ENCODE measurements at places on chromosomes 7 and 10. TPM values are rescaled to one million over a fixed set of nuclear protein-coding genes. Genes with fewer than 3 reads are reported as not detected.

DNA sequence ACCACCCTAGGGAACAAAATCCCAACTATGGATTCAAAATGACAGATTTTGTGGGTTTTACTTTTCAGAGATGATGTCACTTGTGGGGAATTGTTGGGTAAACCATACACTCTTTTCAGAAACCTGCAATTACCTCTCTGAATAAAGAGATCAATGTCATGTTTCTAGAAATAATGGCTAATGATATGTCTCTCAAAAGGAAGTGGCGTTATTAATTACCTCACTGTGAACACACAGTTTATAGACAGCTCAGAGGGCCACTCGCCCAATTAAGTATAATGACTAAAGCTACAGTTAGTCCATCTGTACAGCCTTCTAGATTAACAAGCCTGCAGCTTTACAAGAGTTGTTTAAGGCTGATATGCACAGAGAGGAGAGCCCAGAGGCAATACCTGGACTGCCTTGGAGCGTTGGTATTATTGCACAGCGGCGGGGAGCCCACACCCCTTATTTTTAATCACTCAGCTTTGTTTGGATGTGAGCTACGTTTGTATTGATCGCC lies 79.5 kb downstream of the RAB11FIP2 start:
- H3K4me3 ChIP-seq: no peak overlapping the region
- H3K27me3 ChIP-seq: no peaks in the 10 kb centered on the region
- no peak overlapping the region for H3K27ac ChIP-seq
- H3K36me3 ChIP-seq: no peaks in the 10 kb centered on the region
- peaks cover 15% of the 10 kb centered on the region for H3K4me1 ChIP-seq

GRCh38 chr7:112400141-112400540 lies 50.1 kb upstream of the IFRD1 start:
- H3K4me3 ChIP-seq: no peak overlapping the region
- no peaks in the 10 kb centered on the region for H3K4me1 ChIP-seq
- no peak for DNase-seq
- H3K27ac ChIP-seq: no peak overlapping the region

DNA sequence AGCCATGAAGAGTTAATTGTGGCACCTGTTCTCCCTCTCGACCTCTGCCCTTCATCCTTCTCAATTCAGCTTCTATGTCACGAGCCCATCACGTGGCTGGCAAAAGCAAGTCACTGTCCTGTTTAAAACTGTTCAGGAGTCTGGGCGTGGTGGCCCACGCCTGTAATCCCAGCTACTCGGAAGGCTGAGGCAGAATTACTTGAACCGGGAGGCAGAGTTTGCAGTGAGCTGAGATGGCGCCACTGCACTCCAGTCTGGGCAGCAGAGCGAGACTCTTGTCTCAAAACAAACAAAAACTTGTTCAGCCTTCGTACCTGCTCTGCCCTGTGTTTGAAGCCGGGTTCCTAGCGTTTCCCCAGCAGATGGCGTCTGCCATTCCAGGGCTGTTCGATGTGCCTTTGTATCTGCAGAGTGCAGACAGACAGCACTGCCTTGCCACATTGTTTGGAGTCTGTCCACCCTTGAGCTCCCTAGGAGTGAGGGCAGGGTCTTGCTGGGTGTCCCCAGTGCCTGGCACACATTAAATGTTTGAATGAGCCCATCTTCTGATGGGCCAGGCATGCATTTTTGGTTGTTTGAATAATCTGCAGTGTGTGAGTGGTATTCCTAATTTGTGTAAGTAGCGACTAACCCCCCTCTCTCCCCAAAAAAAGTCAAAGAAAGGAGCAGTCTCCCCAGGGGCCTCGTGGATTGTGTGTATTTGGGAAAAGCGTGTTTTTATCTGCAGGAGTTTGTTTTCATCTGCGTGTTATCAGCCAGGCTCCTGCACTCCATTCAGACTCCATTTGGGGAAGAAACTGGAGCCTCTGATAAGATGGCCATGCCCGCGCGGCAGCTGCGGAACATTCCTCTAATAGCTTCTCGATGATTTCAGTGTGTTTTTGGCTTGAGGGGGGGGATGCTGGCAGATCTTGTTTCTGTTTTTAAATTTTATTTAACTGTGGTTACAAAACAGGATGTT lies 61.2 kb downstream of the DNAJB6 start:
- H3K27ac ChIP-seq: no peak overlapping the region
- peak; percentile 71 for DNase-seq
- peaks cover 3% of the 10 kb centered on the region for H3K4me1 ChIP-seq
- peaks cover 3% of the 10 kb centered on the region for H3K36me3 ChIP-seq
- no peak overlapping the region for H3K4me3 ChIP-seq

DNA sequence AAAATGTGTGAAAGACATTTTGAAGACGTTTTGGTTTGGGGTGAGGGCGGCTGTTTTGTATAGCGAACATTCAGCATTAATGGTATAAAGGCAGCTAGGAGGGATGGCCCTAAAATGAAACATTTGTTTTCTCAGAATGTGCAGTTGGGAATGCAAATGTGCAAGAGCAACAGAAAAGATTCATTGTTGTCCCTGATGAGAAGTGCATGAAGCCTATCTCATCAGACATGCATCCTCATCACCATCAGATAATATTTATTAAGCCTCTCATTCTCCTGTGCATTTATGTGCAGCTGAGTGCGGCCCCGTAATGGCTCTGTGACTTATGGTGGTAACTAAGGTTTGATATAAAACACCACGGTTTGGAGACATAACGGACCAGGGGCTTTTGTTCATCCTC lies 199.5 kb downstream of the GFRA1 start:
- peaks cover 17% of the 10 kb centered on the region for H3K4me1 ChIP-seq
- H3K27me3 ChIP-seq: no peaks in the 10 kb centered on the region
- no peaks in the 10 kb centered on the region for H3K36me3 ChIP-seq
- no peak overlapping the region for H3K27ac ChIP-seq
- no peak overlapping the region for H3K4me3 ChIP-seq
- DNase-seq: no peak

DNA sequence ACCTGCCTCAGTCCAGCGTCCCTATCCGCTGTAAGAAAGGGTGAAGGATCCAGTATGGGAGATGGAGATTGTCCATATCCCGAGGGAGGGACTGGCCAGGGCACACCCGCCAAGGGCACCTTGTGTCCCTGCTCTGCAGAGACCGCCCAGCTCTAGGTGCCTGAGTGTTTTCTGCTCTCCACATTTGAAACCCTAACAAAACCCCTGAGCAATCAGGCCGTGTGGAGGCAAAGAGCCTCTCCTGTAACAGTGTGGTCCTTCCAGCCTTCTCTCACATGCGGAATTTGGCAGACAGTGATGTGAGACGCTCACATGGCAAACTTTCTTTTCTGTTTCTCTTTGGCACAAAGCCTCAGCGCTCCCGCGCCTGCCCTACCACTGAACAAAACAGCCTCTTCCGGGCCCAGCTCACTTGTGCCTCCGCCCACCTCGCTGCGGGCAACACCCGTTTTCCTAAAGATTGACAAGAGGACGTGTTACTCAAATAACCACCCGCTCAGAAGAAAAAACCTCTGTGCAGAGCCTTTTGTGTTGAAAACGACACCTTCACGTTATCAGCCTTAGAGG lies 514.8 kb downstream of the DNAJB6 start:
- H3K36me3 ChIP-seq: no peaks in the 10 kb centered on the region
- H3K27ac ChIP-seq: peak overlapping the region; percentile 62
- peaks cover 30% of the 10 kb centered on the region for H3K4me1 ChIP-seq
- DNase-seq: peak; percentile 86

GRCh38 chr10:89207801-89208551 lies 859 bp upstream of the CH25H start:
- peaks cover 83% of the 10 kb centered on the region for H3K27me3 ChIP-seq
- peak; percentile 65 for DNase-seq

DNA sequence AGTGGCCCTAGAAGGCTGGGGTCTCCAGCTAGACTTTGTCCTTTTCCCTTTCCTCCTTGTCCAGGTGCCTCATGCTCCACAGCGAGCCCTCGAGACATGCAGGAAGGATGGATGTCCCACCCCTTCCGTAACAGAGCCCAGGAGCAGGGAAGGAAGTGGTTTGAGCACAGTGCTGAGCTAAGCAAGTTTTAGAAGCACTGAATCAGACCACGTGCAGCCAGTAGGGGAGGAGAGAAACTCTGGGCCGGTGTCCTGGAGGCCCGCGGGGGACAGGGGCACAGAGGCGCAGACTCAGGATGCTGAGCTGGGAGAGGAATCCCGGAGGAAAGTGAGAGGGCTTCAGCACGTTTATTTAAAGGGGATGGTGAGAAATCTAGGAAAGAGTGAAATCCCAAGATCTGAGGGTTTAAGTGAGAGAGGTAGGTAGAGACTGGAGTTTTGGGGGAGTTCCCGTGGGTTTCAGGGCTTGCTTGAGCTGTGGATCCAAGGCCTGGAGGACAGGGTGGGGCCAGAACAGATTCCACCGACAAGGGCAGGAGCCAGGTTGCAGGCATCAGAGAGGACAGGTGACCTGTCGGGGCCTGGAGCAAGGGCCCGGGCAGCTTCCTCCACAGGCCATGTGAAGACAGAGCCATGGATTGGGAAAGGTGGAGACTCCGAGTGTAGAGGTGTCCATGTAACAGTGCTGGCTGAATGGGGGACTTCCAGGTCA lies 4.4 kb upstream of the IRF5 start:
- no peak for DNase-seq
- no peaks in the 10 kb centered on the region for H3K36me3 ChIP-seq
- H3K4me3 ChIP-seq: no peak overlapping the region
- H3K27ac ChIP-seq: no peak overlapping the region
- H3K4me1 ChIP-seq: no peaks in the 10 kb centered on the region

Gene SPAG6
- 2.3 TPM for total RNA-seq

DNA sequence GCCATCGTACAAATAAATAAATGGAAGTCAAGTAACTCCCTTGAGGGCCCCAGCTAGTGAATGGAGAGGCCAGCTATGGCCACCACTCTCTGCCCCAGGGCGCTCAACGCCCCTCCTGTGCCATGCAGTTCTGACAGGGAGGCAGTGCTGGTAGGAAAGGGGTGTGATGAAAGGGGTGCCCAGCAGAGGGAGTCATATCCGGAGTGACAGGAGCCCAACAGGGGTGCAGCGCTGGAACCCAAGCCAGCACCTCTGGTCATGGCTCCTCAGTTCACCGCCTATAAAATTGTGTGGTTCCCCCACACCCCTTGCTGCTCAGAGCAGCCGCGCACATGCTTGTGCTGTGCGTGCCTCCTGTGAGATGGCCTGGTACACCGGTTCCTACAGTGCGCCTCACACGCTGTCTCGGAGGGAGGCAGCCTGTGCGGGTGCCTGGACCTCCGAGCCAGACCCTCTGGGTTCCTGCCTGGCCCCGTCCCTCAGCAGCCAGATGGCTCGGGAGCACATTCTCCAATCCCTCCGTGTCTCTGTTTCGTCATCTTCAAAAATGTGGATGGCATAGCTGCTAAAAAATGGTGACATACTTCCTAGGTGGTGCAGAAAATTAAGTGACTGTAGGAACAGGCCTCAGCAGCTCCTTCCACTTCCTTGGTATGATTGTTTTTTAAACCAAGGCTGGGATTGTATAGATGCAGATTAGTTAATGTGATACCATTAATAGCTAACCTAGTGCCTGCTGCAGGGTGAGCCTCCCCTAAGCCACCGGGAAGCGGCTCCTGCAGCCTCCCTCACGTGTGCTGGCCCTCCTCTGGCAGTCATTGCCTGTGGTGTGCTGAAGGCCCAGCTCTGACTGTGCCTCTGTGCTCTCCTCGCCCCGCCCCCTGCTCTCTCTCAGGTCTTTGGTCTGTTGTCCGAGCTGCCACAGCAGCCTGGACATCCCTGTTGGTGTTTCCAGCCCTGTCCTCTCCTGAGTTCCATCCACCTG lies 125.8 kb downstream of the EGFR start:
- H3K27ac ChIP-seq: no peak overlapping the region
- H3K4me3 ChIP-seq: no peak overlapping the region
- no peaks in the 10 kb centered on the region for H3K36me3 ChIP-seq
- no peaks in the 10 kb centered on the region for H3K4me1 ChIP-seq
- no peaks in the 10 kb centered on the region for H3K27me3 ChIP-seq

GRCh38 chr10:92267343-92267742 lies 23.5 kb downstream of the CPEB3 start:
- H3K27ac ChIP-seq: no peak overlapping the region
- H3K4me1 ChIP-seq: no peaks in the 10 kb centered on the region
- no peak overlapping the region for H3K4me3 ChIP-seq
- DNase-seq: no peak
- no peaks in the 10 kb centered on the region for H3K36me3 ChIP-seq
- H3K27me3 ChIP-seq: no peaks in the 10 kb centered on the region

GRCh38 chr10:27687326-27687725 lies 58.3 kb downstream of the MKX start:
- H3K4me1 ChIP-seq: no peaks in the 10 kb centered on the region
- no peaks in the 10 kb centered on the region for H3K27me3 ChIP-seq
- no peak overlapping the region for H3K27ac ChIP-seq
- no peak overlapping the region for H3K4me3 ChIP-seq
- H3K36me3 ChIP-seq: no peaks in the 10 kb centered on the region
- no peak for DNase-seq

DNA sequence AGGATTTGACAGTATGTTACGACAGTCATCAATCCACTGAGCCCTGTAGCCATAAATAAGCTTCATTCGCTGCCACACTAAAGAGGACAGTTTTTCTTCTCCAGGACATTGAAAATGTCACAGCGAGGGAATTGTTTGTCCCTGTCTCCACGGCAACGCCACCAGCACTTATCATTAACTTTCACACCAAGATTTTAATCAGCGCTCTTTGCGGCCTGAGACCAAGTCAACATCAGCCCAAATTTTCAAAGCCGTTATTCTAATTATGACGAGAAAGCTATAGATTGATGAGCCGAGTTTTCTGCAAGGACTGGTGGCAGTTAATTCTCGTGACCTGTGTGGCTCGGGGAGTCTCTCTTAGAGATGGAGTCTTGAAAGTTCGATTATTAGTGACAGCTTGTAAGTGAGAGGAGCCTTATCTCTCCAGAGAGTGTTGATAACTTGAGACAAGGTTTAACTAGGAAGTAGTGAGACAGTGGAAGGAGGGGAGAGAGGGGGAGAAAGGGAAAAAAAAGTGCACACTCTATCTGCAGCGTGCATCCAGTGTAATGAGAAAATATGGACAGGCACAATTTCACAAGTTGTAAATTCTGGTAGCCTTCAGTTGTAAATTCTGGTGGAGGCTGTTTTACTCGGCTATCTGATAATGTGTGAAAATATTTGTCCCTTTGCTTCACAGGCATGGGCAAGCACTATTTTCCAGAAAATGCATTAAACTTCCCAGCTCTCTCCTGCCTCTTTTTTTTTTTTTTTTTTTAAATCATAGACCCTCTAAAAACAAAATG lies 473.3 kb downstream of the LRMDA start:
- H3K27me3 ChIP-seq: no peaks in the 10 kb centered on the region
- no peak overlapping the region for H3K27ac ChIP-seq
- peak; percentile 43 for DNase-seq
- peaks cover 24% of the 10 kb centered on the region for H3K4me1 ChIP-seq
- H3K4me3 ChIP-seq: no peak overlapping the region

DNA sequence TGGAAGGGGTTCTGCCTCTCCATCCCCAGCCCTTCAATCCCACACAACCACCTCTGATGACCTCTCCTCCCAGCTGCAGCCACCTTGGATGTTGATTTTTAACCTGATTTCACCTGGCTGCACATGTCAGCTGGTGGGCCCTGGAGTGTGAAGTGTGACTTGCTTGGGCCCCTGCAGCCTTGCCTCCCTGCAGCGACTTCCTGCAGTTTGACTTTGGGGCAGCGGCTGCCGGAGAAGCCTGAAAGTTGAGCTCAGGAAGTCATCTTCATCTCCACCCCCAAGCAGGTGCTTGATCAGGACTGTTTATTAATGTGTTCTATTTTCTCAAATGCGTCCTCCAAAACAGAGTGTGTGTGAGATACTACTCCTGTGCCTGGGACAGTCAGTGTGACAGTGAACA lies 675.2 kb upstream of the GALNT17 start:
- H3K27ac ChIP-seq: no peak overlapping the region
- no peak overlapping the region for H3K4me3 ChIP-seq
- H3K4me1 ChIP-seq: peaks cover 8% of the 10 kb centered on the region

Gene ADCYAP1R1
- total RNA-seq: 0.39 TPM

GRCh38 chr10:117734731-117735405 lies 192.3 kb downstream of the EMX2 start:
- peak overlapping the region; percentile 36 for H3K4me3 ChIP-seq
- peaks cover 41% of the 10 kb centered on the region for H3K27me3 ChIP-seq
- no peaks in the 10 kb centered on the region for H3K36me3 ChIP-seq
- H3K27ac ChIP-seq: no peak overlapping the region

Gene DHTKD1
- 62.0 TPM for total RNA-seq

Gene CFAP58
- 0.53 TPM for total RNA-seq

All from neural progenitor cell (in vitro differentiated cells).